ENCODE measurements at places on chromosomes 12 and 14.

DNA sequence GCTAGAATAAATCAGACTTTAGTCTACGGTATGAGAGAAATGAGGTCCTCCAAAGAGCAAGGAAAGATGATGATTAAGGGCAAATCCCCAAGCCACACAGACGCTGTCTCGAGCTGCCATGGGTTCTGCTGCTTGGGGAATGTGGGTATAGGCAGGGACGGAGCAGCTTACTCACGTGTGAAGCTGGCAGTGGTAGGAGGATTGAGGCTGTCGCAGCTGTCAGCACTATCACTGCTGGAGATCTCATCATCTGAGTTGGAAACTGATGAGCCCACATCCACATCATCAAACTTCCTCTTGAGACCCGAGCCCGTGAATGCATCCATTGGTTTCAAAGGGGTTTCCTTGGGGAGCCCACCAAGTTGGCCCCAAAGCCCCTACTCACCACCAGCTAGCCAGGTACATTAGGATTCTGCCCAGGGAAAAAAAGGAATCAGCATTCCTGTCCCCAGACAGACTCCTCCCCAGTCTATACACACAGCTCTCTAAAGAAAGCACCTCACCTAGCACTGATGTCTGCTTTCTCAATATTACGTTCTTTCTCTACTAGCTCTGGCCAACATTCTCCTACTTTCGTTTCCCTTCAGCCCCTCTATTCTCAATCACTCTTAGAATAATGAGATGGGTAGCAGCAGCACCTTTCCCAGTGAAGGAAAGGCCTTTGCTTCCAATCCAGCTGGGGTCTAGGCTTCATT lies 7.0 kb downstream of the CSRNP2 start:
- no peak for DNase-seq

GRCh38 chr12:3184485-3184884 lies 107.3 kb downstream of the TSPAN9 start:
- no peak for DNase-seq

GRCh38 chr14:104306450-104307040 lies 168.2 kb downstream of the KIF26A start:
- DNase-seq, result no peak

DNA sequence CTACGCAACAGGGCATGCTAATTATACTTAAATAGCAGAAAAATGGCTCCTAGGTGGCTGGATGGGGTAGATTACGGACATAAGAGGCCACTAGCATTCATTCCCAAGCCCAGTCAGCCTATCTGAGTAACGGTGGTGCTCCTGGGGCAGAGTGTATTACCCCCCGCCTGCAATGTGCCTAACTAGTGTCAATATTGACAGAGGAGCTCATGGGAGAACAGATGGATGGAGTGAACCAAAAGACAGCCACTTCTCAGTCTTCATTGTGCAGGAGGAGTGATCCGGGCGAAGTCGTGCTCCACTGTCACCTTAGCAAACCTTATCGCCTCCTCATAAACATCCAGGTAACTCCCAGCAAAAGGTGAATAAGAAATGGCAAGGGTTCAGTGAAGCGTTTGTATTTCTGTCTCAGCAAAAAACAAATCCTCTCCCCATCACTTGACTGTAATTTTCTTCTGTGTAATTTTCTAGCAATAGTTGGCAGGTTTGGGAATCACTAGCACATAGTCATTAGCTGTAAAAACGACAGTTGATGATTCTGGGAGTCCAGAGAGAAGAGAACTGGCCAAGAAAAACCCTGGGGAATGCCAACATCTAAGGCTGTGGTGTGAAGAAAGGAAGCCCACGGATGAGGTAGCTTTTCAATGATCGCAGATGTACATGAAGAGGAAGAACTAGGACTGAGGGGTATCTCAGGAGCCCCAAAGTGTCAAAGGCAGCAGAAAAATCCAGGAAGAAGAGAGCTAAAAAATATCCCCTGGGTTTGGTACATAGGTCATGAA lies 126.6 kb upstream of the BCL2L14 start:
- peak; percentile 80 for DNase-seq
